Activated T-helper 17 cell treated with anti-CD3 and anti-CD28 coated beads, Interleukin-2, amount 50 U/mL, for 72 hours (primary cell): ENCODE measurements at places on chromosomes 5 and 9.

DNA sequence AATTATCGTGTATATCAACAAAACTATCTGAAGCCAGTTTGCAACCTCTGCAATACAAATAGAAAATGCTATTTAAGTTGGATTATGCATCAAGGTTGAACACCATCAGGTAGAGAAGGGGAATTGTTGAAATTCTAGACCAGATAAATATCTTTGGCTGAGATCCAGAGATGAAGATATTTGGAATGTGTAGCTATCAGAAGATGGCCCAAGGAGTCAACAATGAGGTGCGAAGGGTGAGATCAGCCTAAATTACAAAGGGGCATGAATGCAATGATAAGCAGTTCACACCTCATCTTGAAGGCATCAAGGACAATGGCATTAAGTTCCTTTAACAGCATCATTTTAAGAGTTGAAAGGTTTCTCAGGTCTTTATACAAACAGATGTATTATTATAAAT lies 572.1 kb upstream of the DMAC1 start:
- no peak for ATAC-seq

- no peak for ATAC-seq
Observed at GRCh38 chr5:140927228-140927573, 1.1 kb downstream of the PCDHAC1 start.

DNA sequence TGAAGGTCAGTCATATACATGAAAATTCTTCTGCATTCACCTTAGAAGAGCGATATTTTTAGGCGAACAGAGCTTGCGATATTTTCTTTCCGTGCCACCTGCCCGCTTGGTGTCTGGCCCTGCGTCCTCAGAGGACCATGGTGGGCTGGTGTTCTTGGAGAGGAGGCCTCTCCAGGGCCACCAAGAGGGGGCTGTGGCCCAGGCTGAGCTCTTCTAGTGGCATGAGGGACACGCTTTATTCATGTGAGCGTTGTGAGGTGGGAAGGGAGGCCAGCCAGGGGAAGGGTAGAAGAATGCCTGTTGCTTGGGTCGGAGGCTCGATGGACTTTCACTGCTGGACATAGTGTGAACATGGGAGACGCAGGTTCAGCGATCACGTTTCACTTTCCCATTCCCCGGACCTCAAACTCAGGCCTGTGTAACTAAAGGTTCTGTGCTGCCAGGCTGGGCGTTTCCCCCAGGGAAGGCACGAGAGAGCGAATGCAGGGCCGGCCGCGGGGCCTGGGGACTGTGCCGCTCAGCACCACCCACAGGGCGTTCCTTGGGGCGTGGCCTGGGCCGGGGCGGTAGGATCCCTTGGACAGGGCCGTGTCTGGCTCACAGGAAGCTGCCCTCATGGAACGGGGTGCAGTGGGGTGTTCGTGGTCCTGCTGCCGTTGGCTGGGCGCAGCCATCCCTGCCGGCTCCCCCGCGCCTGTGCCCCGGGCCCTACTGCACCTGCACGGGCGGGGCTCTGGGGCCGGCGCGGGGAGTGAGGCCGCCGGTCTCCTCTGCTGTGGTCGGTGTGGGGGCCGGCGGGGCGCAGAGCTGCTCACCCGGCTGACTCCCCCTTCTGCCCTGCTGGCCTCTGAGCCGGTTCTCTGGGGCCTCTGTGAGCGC lies 40.7 kb upstream of the CLPTM1L start:
- peak; percentile 98 for ATAC-seq

- ATAC-seq = no peak
Observed at GRCh38 chr5:180113660-180114303, 42.2 kb upstream of the RNF130 start.

- no peak for ATAC-seq
Observed at GRCh38 chr5:120007598-120007997, 378.2 kb downstream of the FAM170A start.

GRCh38 chr5:171092194-171092593 lies 216.9 kb upstream of the TLX3 start:
- ATAC-seq = no peak

DNA sequence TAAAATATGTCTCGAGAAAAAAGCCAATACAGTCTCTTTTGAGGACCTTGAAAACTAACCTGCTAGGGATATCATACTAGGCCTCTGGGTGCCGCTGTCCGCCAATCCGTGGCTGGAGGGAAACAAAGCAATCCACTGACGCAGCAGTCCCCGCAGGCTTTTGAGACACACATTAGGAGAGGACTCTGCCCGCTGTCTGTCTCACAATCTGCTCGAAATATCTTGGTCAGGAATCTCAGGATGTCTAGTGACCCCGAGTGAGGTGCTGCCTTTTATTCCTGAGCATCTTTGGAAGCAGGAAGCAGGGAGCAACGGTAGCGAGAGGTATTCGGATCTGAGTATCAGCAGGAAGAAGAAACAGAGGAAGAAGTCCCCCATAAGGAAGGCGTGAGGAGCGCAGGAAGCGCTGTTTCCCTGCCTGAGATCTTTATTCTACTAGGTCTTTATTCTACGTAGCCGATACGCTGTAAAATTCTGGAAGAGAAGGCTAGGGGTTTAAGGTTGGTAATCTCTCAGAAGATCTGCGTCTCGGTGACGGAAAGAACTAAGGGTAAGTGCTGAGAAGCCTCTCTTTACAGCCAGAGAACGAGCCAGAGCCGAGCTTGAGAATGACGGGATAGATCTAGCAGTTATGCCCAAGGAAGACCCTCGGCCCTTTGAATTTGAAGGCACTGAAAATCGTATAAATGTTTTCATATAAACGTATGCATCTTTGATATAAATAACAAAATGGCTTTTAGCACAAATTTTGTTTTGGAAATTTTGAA lies 4.0 kb upstream of the PCDHGA1 start:
- peak; percentile 94 for ATAC-seq

DNA sequence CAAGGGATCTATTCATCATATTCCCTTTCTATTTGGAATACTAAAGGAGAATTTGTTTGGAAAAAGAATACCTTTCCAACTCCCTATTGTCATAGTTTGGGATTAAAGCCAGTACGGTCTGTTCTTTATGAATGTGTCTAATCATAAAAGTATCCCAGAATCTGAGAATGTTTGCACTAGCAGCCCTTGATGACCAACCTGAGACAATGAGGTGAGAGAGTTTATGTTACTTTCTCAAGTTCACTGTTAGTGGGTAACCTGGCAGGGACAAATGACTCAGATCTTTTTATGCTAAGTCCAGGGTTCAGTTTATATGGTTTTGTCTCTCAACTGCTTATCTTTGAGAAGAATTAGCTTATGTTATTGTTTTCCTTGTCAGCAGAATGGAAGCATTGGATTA lies 25.3 kb upstream of the TLR4 start:
- peak; percentile 35 for ATAC-seq

- ATAC-seq = peak; percentile 93
Observed at GRCh38 chr5:52709167-52709925, 78.4 kb upstream of the ITGA1 start.
